ENCODE measurements at places on chromosomes 11 and 22.

DNA sequence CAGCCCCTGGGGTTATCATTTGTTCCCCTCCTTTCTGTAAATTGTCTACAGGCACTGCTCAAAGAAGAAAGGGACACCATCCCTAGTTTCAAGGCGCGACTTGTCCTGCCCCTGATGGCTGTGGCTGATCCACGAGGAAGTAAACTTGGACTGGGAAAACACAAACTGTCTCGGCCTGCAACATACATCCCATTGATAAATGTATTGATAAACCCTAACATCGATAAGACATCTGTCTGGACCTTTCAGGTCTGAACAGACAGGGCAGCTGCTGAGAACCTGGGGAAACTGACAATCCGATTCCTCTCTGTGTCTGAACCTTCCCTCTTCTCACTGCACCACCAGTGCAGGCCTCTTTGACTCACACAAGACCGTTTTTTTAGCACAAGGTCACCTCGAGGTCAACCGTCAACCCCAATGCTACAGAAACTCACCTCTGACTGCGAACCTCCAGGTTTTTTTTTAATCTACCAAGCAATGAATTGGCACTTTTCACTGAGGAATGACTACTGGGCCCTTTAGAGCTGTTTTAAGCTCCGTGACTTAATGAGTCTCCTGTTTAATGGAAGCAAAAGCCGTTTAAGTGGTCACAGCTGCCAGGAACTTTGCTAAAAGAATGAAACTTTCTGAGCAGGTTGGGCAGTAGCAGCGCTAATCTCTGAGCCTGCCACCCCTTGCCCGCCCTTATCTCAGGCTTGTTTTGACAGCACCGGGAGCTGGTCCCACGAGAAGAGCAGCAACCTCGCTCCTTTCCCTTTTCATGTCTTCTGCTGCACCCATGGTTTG, 203.8 kb upstream of the TMEM45B start:
- no peak for DNase-seq

DNA sequence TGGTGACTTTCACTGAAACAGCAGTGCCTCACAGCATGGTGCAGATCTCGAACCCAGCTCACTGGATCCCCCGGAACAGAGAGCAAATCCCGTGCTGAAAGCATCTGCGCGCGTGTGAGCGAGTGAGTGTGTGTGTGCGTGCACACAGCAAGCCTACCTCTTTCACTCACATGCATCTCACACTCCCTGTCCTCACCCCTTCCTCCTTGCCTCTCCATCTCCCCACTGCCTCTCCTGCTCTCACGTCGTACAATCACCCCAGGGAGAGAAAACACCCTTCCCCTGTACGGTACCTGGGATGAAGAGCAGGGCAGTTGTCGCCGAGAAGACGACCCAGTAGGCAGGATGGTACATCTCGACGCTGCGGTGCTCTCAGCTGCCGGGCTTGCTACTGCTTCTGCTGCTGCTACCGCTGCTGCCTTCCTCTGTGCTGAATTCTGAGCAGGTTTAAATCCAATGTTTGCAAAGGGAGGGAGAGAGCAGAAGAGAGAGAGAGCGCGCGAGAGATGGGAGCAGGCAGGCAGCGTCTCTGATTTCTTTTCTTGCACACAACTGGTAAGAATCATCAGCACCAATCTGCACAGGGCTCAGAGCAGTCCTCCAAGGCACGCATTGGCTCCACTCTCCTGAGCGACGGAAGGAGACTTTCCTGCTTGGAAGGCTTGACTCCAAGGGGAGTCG, at the start of gene OPCML:
Gene OPCML (minus strand): TSS at position 531 of the 681 bp plus-strand sequence.
- no peak for DNase-seq

DNA sequence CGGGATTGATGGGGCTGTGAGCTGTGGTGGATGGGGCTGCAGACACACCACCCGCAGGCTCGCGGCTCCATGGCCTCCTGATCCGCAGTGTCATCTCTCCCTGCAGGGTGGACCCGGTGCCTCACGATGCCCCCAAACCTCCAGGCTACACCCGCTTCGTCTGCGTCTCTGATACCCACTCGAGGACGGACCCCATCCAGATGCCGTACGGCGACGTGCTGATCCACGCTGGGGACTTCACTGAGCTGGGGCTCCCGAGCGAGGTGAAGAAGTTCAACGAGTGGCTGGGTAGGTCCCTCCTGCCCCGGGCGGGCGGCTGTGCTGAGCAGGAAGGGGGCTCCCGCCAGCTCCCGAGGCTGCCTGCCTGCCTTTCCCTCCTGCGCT, 23.1 kb downstream of the MPPED1 start:
- no peak for DNase-seq

- no peak for DNase-seq
These were observed 30.0 kb upstream of the SMCO4 start for GRCh38 chr11:93573184-93573583.

GRCh38 chr11:42329929-42330565, 870.6 kb upstream of the LRRC4C start:
- DNase-seq, result no peak

GRCh38 chr11:118849825-118850224, 33.9 kb upstream of the CXCR5 start:
- DNase-seq, result no peak

DNA sequence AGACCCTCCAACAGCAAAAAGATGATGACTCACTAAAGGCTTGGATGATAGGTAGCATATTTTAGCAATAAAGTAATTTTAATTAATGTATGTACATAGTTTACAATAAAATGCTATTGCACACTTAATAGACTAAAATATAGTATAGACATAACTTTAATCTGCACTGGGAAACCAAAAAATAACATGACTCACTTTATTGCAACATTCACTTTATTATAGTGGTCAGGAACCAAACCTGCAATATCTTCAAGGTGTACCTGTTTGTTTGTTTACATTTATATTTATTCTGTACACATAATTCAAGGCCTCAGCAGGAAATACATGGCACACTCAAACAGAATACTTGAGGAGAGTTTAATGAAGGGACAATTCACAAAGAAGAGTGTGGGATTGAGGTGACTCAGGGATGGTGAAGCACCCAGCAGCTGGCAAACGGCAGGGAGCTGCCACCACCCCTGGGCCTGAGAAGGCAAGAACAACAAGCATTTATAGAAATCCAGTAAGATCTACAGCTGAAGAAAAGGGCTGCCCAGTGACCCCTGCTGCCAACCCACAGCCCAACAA, 51.5 kb upstream of the POU2AF2 start:
- no peak for DNase-seq

- DNase-seq, result no peak
These were observed 11.5 kb downstream of the BMAL1 start for GRCh38 chr11:13289081-13289480.

DNA sequence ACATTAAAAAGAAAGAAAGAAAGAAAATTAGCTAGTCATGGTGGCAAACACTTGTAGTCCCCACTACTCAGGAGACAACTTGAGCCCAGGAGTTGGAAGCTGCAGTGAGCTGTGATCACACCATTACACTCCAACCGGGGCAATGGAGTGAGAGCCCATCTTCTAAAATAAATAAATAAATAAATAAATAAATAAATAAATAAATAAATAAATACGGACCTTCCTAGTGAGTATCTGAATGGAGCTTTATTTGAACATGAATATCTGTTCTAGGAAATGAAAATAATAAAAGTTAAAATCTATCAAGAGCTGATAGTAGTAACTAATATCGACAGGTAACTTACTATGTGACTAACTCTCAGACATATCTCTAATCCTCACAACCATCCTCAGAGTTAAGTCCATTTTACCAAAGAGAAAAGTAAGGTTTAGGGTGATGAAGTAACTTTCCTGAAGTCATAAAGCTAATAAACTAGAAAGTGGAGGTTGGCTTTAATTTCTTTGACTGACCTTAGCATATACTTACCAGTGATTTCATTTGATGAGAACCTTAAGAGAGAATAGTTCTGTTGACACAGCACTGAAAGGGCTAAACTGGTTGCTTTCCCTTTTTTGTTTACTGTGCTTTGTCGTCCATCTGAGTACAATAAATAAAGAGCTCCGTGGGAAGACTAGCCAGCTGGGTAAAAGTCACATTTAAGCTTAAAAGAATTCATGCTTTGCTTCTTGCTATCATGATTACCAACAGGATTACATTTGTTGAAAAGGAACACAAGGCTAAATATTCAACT, 22.4 kb downstream of the ENTHD1 start:
- no peak for DNase-seq

GRCh38 chr11:23112987-23113886, 253.0 kb upstream of the CCDC179 start:
- DNase-seq, result no peak

GRCh38 chr11:134119094-134119493, 50.2 kb downstream of the JAM3 start:
- no peak for DNase-seq

- no peak for DNase-seq
These were observed 494.6 kb downstream of the MIAT start for GRCh38 chr22:27152033-27152432.
